Activated CD4-positive, alpha-beta T cell treated with anti-CD3 and anti-CD28 coated beads, Interleukin-2, amount 10 ng/mL, durations not matched to agents 24 days and 14 days (primary cell): ENCODE measurements at places on chromosomes 7 and 10. TPM values are rescaled to one million over a fixed set of nuclear protein-coding genes. Genes with fewer than 3 reads are reported as not detected.

- no peak overlapping the region for H3K27ac ChIP-seq
- H3K4me3 ChIP-seq, result no peak overlapping the region
- H3K27me3 ChIP-seq, result no peaks in the 10 kb centered on the region
- no peaks in the 10 kb centered on the region for H3K36me3 ChIP-seq
Measured at GRCh38 chr7:112266141-112266540, 59.6 kb downstream of the ZNF277 start.

GRCh38 chr10:62430881-62431280 lies 56.7 kb downstream of the ZNF365 start:
- DNase-seq, result no peak
- H3K27me3 ChIP-seq, result peaks cover 6% of the 10 kb centered on the region
- no peaks in the 10 kb centered on the region for H3K36me3 ChIP-seq
- H3K27ac ChIP-seq, result no peak overlapping the region

DNA sequence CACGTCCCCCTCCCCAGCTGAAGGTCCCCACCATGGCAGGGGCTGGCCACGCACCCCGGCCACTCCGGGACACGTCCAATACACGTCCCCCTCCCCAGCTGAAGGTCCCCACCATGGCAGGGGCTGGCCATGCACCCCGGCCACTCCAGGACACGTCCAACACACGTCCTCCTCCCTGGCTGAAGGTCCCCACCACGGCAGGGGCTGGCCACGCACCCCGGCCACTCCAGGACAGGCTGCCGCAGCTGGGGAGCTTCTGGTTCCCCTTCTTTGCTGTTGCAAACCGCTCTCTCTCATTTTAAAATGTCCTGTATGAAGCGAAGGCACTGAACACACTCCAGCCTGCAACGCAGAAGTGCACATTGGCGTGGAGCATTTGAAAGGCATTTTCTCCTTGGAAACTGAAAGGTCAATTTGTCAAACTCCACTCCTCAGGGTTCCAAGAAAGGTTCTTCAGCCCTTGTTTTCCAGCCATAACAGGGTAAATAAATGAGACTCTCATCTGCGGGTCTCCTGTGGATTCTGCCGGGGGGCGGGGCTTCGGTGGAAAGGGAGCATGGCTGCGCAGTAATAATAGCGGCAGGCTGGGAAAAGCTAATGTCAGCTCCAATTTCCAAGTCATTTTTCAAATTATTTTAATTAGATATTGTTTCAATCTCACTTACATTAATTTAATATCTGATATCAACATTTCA lies 580.3 kb downstream of the DNAJB6 start:
- H3K4me1 ChIP-seq, result no peaks in the 10 kb centered on the region
- no peaks in the 10 kb centered on the region for H3K36me3 ChIP-seq
- DNase-seq, result no peak

- no peaks in the 10 kb centered on the region for H3K4me1 ChIP-seq
- H3K4me3 ChIP-seq, result no peak overlapping the region
- H3K27ac ChIP-seq, result no peak overlapping the region
Measured at GRCh38 chr7:114107522-114107921, 188.7 kb upstream of the PPP1R3A start.

GRCh38 chr7:25897261-25897782 lies 254.7 kb upstream of the NFE2L3 start:
- peaks cover 14% of the 10 kb centered on the region for H3K27me3 ChIP-seq
- no peak for DNase-seq
- no peak overlapping the region for H3K4me3 ChIP-seq
- no peak overlapping the region for H3K27ac ChIP-seq
- peaks cover 2% of the 10 kb centered on the region for H3K36me3 ChIP-seq

DNA sequence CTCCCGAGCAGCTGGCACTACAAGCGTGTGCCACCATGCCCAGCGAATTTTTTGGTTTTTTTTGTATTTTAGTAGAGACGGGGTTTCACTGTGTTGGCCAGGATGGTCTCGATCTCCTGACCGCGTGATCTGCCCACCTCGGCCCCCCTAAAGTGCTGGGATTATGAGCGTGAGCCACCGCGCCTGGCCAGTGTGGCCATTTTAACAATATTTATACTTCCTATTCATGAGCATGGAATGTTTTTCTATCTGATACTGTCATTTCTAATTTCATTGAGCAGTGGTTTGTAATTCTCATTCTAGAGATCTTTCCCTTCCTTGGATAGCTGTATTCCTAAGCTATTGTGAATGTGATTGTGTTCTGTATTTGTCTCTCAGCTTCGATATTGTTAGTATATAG lies 96.2 kb downstream of the GLCCI1 start:
- H3K27me3 ChIP-seq, result no peaks in the 10 kb centered on the region
- H3K4me1 ChIP-seq, result peaks cover 9% of the 10 kb centered on the region
- no peak overlapping the region for H3K27ac ChIP-seq

Gene ZP3
- total RNA-seq, result 7.4 and 7.5 TPM in 2 replicates

Gene SPACDR
- total RNA-seq, result 2.7 and 2.9 TPM in 2 replicates

Gene NIPSNAP2
- 52.0 and 53.1 TPM in 2 replicates for total RNA-seq

Gene HOXA7
- not detected in 2 replicates for total RNA-seq

Gene DPP6
- total RNA-seq, result not detected in 2 replicates

Gene MRM2
- total RNA-seq, result 47.2 and 47.9 TPM in 2 replicates
